Cerebellum (tissue), 4 donors: ENCODE measurements at places on chromosomes 4 and X.

DNA sequence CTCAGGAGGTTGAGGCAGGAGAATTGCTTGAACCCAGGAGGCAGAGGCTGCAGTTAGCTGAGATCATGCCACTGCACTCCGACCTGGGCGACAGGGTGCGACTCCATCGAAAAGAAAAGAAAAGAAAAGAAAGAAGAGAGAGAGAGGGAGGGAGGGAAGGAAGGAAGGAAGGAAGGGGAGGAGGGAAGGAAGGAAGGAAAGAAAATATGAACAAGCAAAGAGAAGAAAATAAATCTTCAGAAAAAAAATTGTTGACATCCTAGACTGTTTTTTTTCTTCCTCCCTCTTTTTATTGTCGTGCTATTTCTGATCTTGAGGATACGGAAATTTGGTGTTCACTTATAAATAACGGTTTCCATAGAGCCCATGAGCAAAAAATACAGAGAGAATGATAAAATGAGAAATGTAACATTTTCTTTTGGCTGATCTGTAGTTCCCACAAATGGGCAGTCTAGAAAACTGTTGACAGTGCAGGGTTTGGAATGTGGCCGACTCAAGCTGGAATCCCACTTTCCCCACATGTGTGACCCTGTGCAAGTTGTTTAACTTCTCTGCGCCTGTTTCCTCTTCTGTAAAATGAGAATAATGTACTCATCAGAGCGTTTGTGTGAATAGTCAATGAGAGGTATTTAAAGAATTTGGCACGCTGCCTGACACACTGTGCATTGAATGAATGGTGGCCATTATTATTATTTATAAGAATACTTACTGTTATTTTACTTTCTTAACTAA is 19.4 kb downstream of the SORBS2 start:
- DNase-seq, result no peak

GRCh38 chr4:162685410-162685809 is 481.3 kb downstream of the NAF1 start:
- DNase-seq, result no peak

DNA sequence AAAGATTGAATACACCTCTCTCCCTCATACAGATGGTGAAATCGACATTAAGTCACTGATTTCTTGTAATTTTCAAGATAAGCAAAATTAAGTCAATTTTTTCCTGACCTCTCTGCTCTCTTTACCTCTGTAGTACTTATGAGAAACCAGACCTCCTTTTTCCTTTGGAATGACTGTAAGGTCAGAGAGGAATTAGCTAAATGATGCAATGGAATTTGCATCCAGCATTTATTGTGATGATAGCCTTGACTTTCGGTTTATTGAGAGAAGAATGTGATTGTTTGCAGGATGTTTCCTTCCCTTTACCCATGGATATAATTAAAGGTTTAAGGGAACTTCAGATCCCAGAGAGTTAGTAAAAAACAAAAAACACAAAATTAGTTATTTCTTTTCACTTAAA is 22.4 kb downstream of the STK26 start:
- no peak for DNase-seq

GRCh38 chr4:173505924-173506518 is 24.0 kb downstream of the HAND2 start:
- no peak for DNase-seq

- peak; percentile 6 for DNase-seq
These were observed 91.5 kb downstream of the GEMIN8 start for GRCh38 chrX:13938051-13938828.

- no peak for DNase-seq
These were observed 17.0 kb upstream of the STX18 start for GRCh38 chr4:4558881-4559280.

- no peak for DNase-seq
These were observed 178.4 kb upstream of the GPR101 start for GRCh38 chrX:137212078-137212632.

- DNase-seq, result no peak
These were observed 99.9 kb upstream of the TENM3 start for GRCh38 chr4:182143086-182143821.

DNA sequence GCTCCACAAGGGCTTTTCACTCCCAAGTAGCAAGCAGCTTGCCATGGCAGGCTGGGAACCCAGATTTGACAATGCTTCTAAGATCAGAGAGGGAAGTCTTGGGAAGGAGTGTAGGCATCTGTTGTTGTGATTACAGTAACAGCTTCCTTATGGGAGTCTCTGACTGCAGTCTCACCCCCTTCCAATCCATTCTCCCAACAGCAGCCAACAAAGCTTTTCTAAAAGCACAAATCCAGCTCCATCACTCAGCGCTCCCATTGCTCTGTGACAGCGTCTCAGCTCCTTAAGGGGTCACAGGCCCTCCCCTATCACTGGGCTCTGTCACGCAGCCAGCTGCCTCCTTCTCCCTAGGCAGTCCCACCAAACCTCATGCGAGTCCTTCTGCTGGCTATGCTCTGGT is 7.1 kb downstream of the IGFBP7 start:
- DNase-seq, result no peak
